Vagina (tissue), 2 donors: ENCODE measurements at places on chromosomes 13 and 19.

DNA sequence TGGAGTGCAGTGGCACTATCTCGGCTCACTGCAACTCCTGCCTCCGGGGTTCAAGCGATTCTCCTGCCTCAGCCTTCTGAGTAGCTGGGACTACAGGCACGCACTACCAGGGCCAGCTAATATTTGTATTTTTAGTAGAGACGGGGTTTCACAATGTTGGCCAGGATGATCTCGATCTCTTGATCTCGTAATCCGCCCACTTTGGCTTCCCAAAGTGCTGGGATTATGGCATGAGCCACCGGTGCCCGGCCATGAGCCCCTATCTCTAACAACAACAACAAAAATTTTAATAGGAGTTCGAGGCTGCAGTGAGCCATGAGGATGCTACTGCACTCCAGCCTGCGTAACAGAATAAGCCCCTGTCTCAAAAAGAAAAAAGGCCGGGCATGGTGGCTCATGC is 5.0 kb downstream of the AP1M2 start:
- no peak for DNase-seq

DNA sequence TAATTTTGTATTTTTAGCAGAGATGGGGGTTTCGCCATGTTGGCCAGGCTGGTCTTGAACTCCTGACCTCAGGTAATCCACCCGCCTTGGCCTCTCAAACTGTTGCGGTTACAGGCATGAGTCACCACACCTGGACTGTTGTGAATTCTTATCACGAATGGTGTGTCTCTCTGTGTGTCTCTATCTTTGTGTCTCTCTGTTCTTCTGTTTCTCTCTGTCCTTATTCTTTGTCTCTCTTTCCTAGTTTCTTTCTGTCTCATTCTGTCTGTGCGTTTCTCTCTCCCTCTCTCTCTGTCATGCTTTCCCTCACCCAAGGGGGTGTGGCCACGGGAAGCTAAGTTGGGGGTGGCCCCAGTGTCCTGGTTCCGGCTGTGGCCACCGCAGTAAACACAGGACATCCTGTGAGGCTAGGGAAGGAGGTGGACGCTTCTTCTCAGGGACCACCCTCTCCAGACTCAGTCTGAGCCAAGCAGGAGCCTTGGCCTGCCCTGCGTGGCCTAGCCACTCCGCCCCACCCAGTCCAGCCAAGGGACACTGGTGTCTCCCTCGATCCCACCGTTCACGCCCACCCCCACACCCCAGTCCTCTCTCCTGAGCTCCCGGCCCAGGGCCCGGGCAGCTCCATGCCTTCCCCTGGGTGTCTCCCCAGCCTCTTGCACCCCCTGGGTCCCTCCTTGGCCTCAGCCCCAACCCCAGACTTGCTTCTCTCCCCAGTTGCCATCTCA is 3.9 kb upstream of the PRX start:
- peak; percentile 95 for DNase-seq

DNA sequence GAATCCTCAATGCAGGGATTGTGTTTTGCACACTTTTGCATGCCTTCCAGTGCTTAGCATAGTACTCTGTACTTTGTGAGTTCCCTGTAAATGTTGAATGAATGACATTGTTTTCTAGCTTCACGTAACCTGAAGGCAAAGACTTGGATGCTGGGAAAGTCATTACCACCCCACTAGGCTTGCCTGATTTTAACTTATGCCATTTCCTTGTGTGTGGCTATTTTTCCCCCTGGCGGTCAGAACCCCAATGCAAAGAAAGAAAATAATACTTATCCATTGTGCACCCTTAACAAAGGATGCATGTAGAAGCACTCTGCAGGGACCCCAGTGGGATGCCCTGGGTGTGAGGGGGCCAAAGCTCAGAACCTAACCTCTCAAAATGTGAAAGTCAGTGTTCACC is 1.2 kb upstream of the ENOX1 start:
- no peak for DNase-seq

GRCh38 chr13:52980695-52981094 is 47.9 kb upstream of the OLFM4 start:
- DNase-seq: no peak

GRCh38 chr13:40598569-40598968 is 67.9 kb downstream of the FOXO1 start:
- DNase-seq: no peak

DNA sequence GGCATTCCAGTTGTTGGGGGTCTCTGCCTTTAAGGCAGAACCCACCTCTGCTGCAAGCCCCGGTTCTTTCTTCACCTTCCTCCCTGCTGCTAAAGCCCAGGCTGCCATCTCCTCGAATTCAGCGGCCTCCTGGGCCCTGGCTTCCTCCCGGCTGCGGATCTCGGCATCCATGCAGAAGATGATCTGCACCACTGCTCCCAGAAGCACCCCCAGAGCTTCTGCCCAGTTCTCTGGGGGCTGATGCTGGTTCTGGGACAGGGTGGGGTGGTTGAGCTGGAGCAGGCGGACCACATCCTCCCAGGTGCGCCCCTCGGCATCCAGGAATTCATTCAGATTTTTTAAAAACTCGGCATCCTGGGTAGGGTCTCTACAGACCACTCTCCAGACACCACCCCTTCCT is 987 bp downstream of the PNMA8A start:
- DNase-seq: no peak

DNA sequence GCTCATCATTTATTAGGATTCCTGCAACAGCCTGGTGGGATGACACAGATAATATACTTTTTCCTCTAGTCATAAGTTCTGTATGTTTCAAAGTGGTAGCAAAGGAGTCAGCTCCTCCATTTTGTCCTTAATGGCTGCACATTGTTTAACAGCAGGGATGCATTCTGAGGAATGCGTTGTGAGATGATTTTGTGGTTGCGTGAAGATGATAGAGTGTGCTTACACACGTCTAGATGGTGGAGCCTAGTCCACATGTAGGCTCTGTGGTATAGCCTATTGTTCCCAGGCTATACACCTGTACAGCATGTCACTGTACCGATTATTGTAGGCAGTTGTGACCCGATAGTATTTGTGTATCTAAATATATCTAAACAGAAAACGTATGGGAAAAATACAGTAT is 4.6 kb downstream of the SMARCA4 start:
- DNase-seq: no peak

- DNase-seq: no peak
These were observed 277.9 kb downstream of the ZNF536 start for GRCh38 chr19:30649934-30650614.
